ENCODE measurements at places on chromosomes 11 and 22.

GRCh38 chr11:123000721-123001120, 19.1 kb upstream of the BSX start:
- DNase-seq: no peak

DNA sequence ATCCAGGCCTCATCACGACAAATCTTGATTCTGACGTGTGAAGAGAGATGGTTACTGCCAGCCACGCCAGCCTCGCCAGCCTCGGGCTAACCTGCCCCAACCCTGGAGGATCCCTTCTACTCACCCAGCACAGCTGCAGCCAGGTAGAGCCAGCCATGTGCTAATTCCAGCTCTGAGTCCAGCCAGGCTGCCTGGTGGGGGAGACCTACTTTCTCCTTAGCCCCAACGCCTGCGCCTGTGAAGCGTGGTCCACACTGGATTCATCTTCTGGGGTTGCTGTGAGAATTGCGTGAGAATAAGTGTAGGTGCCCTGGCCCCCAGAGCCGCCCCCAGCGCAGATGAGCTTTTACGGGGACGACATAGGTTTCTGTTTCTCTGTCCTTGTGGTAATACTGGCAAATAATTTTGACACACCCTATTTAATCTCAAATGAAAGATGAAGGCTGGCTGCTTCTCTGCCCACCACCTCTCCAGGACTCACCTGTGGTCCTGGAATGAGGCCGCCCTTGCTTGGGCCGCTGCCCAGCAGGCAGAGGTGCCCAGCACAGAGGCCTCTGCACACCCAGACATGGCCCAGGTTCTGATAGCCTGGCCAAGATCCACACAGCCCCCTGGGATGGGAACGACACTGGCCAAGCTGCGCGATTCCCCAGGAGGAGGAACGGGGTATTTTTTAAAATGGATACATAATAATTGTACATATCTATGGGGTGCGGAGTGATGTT, 528.4 kb downstream of the TBC1D22A start:
- no peak for DNase-seq

DNA sequence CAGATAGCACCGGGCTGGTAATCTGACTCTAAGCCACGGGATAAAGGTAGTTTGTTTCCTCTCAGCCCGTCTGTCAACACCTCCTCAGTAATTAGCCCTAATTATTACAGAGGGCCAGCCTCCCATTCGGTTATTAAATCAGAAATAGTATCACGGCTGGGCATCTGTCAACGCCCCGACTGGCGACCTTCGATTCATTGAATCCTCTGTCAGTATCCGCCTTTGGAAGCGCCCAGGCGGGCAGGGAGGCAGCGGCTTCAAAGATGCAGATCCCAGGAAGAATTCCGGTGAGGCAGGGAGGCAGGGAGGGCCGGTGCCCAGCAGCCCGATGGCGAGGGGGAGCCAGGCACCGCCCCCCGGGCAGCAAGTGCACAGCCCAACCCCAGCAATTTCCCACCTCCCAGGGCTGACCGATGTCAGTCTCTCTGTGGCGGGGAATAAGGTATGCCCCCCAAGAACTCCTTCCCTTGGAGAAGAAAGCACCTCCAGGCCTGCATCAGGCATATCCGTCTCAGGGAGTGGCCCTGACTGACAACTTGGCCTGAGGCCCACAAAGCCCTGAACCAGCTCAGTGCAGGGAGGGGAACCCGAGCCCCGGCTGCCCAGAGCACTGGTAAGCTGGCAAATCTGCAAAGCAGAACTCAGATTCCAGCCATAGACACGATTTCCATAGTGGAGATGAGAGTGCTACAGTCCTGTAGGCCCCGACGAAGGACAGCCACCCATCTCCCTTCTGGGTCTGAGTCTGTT, 11.4 kb downstream of the GNB1L start:
- DNase-seq: no peak

DNA sequence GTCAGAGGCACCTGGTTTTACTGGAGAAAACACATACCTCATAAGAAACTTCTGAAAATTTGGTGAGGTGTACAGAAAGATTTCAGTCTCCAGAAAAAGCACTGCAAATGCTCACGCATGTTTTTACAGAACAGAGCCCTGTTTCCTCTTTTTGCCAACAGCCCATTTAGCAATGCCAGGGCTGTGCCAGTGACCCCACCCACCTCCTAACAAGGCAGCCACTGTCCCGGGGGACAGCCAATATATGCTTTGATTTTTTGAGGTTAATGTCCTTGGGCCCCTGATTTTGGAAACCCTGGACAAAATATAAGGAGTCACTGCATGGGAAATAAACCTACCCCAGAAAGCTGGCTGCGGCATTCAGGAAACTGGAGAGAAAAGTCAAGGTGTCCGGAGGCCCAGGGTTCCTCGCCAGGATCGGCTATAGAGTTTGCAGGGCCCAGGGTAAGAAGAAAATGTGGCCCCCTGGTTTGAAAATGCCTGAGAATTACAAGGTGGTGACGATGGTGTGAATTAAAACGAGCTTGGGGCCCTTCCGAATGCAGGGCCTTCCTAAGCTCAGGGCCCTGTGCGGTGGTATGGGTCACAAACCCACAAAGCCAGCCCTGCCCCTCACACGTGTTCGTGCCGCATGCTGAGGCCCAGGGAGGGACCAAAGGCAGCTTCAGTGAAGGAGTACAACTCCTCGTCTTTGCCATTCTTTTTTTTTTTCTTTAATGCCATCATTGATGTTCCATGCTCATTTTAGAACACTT, 71.1 kb upstream of the WNT7B start:
- DNase-seq: peak; percentile 47

DNA sequence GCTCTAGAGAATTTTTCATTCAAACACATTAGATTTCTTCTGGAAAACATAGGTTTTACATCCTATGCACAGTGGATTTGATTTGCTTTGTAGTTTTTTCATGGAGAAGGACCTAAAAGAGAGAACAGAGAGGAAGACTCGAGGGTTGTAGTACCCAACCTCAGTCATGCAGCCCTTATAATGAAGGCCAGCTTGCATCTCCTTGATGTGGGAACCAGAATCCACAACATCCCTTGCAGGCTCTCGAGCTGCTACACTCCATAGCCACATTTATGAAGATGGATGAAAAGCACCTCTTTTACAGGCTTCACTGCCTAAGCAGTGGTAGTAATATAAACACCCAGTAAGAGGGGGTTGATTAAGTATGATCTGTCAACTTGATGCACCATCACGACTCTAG, 9.5 kb upstream of the OR5B12 start:
- no peak for DNase-seq

DNA sequence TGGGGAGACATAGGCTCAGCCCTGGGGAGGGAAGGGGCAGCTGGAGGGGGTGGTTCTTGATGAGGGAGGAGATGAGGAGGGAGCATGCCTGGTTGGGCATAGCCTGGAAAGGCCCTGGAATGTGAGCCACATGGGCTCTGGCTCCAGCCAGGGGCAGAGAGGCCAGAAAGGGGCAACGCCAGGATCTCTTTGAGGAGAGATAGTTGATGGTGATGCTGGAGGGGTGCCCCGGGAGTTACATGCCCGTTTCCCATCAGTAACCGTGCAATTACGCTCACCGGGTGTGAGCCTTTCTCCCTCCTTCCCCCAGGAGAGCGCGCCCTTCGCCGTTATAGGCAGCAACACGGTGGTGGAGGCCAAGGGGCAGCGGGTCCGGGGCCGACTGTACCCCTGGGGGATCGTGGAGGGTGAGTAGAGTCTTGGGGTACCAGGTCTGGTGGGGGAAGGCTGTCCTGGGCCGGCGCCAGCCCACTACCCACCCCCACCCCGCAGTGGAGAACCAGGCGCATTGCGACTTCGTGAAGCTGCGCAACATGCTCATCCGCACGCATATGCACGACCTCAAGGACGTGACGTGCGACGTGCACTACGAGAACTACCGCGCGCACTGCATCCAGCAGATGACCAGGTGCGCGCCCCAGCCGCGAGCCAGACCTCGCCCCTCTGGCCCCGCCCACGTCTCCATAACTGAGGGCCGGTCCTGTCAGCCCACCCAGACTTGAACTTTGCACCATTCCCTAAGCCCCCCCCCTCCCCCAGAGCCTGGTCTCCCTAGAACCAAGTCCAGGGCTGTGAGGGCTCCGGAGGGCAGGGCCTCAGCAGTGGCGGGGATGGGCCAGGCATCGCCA, 1.8 kb upstream of the GP1BB start:
- DNase-seq: no peak

- no peak for DNase-seq
Observed at GRCh38 chr11:31757260-31757835, 53.8 kb downstream of the PAX6 start.

DNA sequence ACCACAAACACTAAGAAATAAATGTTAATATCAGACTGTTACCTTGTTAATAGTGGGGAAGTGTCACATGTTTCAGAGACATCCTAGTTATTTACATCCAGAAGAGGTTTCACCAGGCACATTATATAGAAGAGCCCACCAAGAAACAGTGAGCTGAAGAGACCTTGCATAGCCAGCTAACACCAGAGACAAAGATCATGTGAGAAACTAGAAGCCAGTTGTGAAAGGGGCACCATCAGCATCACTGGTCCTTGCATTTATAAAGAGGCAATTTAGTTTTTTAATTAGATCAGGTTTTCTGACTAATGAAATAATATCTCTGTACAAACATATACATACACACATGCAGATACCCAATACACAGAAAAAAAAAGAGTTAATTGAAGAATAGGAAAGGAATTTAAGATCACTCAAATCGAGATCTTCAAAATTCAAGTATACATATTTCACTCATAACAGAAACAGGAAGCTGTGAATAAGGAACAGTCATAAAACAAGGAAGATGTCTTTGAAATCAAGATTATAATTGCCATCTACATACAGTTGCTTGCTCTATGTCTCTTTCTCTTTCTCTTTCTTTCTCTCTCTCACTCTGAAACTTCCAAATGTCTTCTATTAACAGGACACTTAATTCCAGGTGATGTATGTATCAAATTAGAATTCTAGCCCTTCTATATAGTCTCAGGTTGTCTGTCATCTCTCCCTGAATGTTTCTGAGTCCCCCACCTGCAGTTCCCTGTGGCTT, 348.7 kb downstream of the ETS1 start:
- peak; percentile 52 for DNase-seq

DNA sequence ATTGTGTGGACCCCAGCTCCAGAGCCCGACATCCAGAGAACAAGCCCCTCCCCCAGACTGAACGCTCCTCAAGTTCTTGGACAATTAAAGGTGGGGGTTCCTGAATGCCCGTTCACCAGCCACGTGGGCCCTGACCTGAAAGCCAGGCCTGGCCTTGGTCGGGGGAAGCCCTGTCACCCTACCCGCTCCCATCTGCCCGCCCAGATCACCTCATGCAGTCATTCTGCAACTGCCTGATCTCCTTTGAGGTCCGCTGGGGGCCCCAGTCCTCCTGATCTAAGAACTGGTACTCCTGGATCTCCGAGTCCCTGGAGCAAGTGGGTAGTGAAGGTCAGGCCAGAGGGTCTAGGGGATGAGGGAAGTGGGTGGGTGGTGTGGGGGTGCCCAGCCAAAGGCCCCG, 9.1 kb upstream of the NAALADL1 start:
- DNase-seq: no peak

DNA sequence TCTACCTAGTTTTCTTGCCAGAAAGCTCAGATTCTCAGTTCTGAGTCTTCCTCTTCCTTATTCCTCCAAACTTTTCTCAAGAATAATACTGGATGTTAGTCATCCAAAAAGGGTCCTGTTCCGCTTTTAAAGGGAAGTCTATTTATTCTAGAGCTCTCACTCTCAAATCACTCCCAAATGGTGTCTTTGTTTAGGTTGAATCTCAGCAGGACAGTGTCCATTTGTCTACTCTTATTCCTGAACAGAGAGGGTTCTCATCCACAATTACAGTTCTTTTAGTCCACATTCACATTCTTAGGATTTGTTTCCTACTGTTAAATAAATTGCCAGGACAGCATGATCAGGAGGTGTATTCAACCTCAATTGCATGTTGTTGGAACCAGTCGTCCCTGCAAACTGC, 61.3 kb downstream of the MUC15 start:
- no peak for DNase-seq

- no peak for DNase-seq
Observed at GRCh38 chr22:24185501-24186351, 4.4 kb downstream of the SUSD2 start.

GRCh38 chr11:127640561-127641451, 640.2 kb upstream of the KIRREL3 start:
- no peak for DNase-seq

Data from B cell (primary cell).